ENCODE measurements at places on chromosomes 6 and 20.
A peak's percentile ranks its signal among the peaks of the same experiment; 100 is the strongest.

- no peak for DNase-seq
Measured at GRCh38 chr6:97841763-97842162, 558.7 kb upstream of the MMS22L start.

DNA sequence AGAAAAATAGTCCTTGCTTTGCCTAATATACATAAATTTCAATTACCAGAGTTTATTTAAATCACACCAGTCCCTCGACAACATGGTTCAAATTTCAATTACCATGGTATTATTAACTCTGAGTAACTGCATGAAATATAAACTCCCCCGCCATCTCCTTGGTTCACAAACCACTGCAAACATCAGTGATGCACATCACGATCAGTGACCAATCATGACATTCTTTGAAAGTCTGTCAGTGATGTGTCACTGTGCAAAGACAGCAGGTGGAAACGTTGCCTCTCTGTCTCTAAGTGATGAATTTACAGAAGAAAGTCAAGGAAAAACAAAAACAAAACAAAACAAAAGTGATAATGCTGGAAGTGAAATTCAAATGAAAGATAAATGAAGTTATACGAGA is 86.7 kb downstream of the TASP1 start:
- DNase-seq, result no peak

GRCh38 chr20:51187261-51187660 is 164.4 kb upstream of the KCNG1 start:
- DNase-seq, result no peak

GRCh38 chr6:113650610-113650979 is 206.6 kb upstream of the MARCKS start:
- peak; percentile 36 for DNase-seq

Data from Ammon's horn (tissue), 1 donor.